IMR-90 (cell line): ENCODE measurements at places on chromosomes 16 and 17. TPM values are rescaled to one million over a fixed set of nuclear protein-coding genes. Genes with fewer than 3 reads are reported as not detected.

DNA sequence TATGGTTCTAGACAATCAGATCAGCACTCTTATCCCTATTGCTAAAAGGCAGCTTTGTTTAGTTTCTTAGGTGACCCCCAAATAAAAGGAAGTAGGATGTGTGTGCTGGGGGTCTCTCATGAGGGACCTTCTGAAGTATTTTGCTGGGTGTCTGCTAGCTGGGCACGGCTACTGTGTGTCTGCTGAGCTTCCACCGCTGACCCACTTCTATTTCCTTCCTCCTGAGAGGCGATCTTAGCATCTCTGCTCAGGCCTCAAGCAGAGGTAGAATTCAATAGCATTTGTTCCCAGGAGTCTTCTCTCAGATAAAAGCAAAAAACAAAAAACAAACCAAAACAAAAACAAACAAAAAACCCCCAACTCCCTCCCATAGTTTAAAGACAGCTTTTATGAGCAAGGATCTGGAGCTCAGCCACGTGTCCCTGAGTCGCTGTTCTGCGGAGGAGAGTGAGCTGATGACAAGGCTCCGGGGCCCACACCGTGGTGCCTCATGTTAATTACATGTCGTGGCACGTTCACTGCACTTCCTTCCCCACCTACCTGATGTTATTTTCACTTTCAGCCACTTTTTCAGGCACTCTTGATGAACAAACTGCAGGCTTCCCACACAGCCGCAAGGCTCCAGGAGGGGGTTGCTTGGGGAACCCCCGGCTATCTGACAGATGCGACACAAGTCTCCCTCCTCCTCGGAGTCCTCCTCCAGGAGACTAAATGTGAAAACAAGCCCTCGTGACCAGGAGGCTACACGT lies 83.5 kb downstream of the MARCHF10 start:
- DNase-seq, result peak; percentile 44

DNA sequence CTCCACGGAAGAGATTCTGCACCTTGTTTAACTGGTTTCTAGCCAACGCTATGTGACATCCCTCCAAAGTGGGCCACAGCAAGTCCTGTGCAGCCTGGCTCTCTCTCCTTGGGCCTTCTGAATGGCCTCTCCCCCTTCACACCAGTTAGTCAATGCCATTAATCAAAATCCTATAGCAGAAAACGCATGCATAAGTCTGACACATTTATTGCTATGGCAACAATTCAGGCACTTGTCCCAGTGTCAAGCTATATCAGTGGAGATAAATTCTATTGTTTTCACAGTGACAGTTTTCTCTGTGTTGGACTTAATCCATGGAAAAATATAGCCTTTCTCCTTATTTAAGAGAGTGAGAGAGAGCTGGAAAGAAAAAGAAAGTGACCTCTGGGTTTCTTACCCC lies 87.2 kb upstream of the TOX3 start:
- no peak for DNase-seq

GRCh38 chr17:47789611-47790561 lies 31.7 kb downstream of the OSBPL7 start:
- peak; percentile 38 for DNase-seq

- DNase-seq, result no peak
These were observed 53.1 kb upstream of the USP7 start for GRCh38 chr16:9016824-9017223.

GRCh38 chr16:79362300-79362970 lies 238.1 kb downstream of the MAF start:
- DNase-seq, result no peak

- no peak for DNase-seq
These were observed 45.8 kb upstream of the CIBAR2 start for GRCh38 chr16:85157813-85158742.

DNA sequence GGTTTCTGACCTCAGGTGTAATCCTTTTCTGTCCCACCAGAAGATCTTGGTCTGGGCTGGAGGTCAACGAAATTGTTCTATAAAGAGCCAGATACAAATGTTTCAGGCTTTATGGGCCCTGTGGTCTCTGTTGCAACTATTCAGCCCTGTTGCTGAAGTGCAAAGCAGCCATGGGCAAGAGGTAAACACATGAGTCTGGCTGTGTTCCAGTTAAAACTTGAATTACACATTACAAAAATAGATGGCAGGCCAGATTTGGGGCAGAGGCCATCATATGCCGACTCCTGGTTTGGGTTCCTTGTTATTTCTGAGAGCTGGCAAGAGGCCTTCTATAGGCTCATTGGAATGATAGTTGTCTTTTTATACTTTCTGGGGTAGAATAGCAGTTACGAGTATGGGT lies 114.4 kb downstream of the SDR42E1 start:
- DNase-seq, result no peak

DNA sequence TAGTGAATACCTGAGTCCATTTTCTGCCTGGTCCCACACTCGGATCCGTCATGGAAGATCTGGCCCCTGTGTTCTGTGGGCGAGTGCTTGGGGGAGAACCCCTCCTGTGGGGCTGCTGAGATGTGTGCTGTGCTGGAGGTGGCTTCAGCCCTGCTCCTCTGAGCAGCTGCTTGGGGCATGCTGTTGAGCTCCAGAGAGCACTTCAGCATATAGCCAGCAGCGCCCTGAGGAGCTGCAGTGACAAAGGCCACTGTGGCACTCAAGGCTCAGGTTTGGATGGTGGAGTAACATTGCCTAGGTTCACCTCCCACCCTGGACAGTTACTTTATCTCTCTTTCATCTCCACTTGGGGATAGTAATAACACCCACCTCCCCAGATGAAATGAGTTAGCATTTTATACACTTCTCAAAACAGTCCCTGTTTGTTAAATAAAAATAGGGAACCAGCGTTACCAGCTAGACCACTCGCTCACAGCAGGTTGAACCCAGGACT lies 75.3 kb downstream of the KSR1 start:
- DNase-seq, result no peak

DNA sequence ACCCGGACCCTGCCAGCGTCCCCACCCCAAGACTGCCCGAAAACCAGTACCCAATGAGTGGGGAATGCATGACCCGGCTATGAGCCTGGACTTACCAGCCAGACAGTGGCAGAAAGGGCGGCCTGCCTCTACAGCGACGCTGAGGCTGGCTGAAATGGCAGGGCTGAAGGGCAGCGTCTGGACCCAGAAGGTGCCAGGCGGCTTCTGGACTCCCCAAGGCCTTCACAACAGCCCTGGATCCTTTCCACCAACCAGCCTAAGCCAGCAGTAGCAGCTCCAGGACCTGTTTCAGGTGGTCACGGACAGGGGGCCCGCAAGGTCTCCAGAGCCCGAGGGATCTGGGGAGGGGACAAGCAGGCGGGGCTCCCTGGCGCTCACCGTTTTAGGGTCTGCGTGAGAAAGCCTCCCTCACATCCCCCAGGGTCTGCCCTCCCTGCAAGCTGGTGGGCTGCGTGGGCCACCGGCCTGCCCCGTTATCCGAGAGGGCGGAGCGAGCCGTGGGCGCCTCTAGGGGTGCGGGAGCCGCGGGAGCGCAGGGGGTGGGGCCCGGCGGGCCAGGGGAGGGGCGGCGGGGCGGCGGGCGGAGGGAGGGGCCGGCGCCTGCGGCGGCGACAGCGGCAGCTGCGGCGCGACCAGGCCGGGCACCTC lies at the start of gene RIPOR1:
RIPOR1 (plus strand) TSS at position 608 of the 648 bp plus-strand sequence. CDS start 9,618 bp downstream, outside the sequence.
- DNase-seq, result no peak

DNA sequence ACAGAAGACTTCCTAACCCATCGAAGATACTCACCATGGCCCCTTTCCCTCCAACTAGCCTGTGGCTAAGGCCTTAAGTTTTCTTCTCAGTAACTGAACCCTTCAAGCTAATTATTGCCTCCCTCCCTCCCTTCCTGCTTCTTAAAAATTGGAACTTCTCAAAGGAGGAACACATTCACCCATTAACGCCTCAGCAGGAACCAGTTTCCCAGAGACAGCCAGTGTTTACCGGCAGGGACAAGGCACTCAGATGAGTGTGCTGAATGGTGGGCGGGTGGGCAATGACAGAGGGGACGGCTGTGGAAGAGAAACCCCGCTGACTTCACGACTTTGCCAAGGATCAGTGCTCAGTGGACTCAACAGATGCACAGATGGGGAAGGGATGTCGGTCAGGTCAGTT lies 20.3 kb downstream of the PITPNA start:
- no peak for DNase-seq

GRCh38 chr17:69213059-69213813 lies 15.4 kb downstream of the ABCA10 start:
- no peak for DNase-seq

- DNase-seq, result peak; percentile 92
These were observed 36.6 kb downstream of the TOM1L2 start for GRCh38 chr17:17935321-17936271.

DNA sequence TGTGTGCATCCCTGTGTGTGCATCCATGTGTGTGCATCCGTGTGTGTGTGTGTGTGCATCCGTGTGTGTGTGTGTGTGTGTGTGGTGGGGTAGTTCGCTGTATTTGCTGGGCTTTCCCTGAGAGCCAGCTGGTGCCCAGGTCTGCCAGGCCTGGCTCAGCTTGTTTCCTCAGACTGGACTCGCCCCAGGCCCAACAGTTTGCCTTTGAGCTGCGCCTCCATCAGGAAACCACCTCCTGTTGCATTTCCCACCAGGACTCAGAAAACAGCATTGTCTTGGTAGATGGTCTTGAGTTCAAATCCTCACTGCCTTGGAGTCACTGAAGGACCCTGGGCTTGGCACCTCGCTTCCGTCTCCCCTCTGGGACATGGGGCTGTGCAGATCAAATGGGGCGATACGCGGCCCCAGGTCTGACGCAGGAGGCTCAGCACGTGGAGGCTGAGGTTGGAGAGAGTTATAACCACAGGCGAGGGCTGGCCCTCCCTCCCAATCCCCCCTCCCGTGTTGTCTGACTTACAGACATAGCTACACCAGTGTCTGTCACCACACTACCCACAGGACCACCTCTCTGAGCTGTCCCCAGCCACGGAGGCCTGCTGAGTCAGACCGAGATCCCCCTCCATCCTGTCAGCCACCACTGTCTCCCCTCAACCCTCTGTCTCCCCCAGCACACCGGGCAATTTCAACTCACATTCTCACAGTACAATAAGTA lies 4.7 kb downstream of the ITGAE start:
- DNase-seq, result no peak

DNA sequence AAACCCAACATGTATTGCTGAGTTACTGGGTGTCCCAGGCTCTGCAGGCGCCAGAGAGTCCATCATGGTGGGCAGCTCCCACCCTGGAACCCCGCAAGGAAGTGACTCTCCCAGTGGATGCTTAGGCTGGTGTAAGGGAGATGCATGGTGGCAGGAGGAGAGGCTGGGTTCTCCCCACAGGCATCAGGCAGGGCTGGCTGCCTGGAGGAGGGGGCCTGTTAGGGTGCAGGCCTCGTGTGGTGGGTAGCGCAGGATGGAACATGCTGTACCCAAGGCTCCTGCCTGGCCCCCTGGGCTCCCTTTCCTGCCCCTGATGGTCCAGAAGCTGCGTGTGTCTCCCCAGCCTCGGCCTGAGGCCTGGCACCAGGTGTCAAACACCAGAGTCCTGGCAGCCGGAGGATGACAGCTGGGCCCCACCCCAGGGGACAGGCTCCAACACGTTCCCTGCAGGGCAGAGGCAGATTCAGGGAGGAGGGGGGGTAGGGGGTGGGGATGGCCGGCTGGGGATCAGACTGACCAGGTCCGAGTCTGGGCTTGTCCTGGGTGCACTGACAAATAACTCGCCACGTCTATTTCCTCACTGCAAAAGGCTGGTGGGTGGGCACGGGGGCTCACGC lies 40.2 kb upstream of the CIBAR2 start:
- no peak for DNase-seq

- DNase-seq, result no peak
These were observed 24.0 kb downstream of the CDH13 start for GRCh38 chr16:82650804-82651203.

DNA sequence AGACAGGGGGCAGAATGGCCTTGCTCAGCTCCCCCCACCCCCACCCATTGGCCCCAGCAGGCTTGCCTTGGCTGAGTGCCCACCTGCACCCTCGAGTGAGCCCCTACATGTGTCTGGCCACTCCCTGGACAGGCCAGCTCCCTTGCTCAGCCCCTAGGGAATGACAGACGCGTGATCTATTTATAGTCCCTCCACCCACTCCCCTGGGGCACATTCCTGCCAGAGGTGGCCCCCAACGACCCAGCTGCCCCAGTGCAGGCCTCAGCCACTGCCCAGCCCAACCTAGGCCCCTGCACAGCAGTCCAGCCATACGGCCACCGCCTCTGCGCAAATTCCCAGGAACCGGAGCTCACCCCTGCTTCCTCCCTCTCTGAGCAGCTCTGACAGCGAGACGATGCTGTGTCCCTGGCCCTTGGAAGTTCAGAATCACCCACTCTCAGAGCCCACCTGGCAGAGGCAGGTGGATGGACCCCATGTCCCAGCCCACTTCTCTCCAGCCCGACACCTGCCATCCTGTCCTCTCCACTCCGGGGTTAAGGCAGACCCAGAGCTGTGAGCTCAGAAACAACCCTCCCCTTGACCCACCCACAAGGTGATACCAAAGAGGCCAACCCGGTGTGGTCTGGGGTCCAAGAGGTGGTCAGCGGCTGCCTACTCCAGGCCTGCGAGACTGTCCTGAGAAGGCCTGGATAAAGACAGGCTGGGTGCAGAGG lies 11.5 kb upstream of the P2RX1 start:
- DNase-seq, result no peak

Gene ZNF319
- total RNA-seq, result 0.83 and 0.90 TPM in 2 replicates

Gene EFNB3
- 0.54 and 0.56 TPM in 2 replicates for total RNA-seq

Gene KIF2B
- not detected in 2 replicates for total RNA-seq

Gene SNAI3
- total RNA-seq, result not detected in 2 replicates

Gene SLC5A11
- total RNA-seq, result under 0.01 TPM in 1 of 2 replicates, not detected in the other

Gene CMTM2
- total RNA-seq, result not detected in 2 replicates
